T-helper 17 cell (primary cell): ENCODE measurements at places on chromosomes 11 and 22.

DNA sequence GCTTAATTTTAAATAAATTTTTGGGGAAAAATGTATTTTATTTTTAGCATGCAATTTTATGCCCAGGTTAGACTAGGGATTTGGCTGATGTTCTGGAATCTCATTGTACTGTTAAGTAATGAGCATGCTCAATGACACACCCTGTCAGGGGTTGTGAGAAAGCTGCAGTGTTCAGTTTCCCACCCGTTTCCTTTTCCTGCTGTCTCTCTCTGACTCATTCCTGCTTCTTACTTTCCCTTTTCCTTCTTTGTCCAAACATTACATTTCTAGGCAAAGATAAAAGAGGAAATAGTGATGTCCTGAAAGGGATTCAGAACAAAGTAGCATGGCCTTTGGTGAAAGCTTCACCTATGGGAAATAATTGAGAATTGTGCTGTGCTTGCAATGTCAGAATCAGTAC lies 22.7 kb downstream of the OOSP3 start:
- no peaks in the 10 kb centered on the region for H3K36me3 ChIP-seq
- no peaks in the 10 kb centered on the region for H3K27me3 ChIP-seq

DNA sequence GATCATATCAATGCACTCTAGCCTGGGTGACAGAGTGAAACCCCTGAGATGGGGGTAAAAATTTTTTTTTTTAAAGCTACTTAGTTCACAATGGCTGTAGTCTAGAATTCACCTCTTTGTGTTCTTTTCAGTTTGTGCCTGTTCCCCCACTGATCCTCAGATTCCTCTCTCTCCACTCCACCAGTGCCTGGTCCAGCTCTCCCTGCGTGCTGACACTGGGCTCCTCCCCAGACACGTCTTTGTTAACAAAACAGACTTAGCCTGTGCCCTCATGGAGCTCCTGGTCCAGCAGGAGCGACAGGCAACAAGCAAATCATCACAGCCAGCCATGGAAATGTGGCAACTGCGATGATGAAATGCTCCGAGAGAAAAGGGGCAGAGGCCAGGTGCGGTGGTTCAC lies 34.0 kb downstream of the IFT27 start:
- H3K27ac ChIP-seq = no peak overlapping the region
- H3K4me3 ChIP-seq = no peak overlapping the region
- peaks cover 2% of the 10 kb centered on the region for H3K4me1 ChIP-seq

GRCh38 chr11:62324731-62325556 lies 12.3 kb upstream of the ASRGL1 start:
- DNase-seq = peak; percentile 26
- H3K36me3 ChIP-seq = peaks cover 6% of the 10 kb centered on the region
- H3K4me1 ChIP-seq = no peaks in the 10 kb centered on the region
- H3K27me3 ChIP-seq = peaks cover 57% of the 10 kb centered on the region

DNA sequence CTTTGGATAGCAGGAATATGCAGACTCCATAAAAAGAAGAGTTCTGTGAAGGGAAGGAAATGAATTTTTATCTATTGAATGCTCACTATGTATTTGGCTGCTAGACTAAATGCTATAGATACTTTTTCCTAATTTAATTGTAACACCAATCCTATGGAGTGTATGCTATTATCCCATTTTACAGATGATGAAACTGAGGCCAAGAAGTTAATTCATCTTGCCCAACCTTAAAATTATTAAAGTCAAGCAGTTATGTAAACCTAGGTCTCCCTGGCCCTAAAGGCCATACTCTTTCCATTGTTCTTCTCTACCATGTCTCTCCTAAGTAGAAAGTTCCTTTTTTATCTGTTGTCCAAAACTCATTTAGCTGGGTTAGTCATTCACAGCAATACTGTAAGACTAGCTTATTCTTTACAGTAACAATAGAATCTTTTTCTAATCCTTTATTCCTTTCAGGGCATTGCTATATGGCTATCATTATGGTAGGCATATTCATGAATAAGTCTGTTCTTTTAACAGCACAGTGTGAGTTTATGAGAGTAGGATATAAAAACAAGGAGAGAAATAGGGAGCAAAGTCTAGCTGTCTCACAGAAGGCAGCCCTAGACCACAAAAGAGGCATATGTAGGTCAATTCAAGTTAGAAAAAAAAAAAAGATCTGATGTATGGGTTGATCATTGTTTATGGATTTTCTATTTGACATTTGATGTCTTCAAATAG lies 50.5 kb downstream of the MAML2 start:
- H3K4me1 ChIP-seq = peaks cover 43% of the 10 kb centered on the region
- H3K27ac ChIP-seq = peak overlapping the region; percentile 91
- H3K27me3 ChIP-seq = no peaks in the 10 kb centered on the region
- peak overlapping the region; percentile 86 for H3K4me3 ChIP-seq
- H3K36me3 ChIP-seq = peaks cover 9% of the 10 kb centered on the region
